Inflammatory macrophage treated with lipopolysaccharide for 4 hours (primary cell): ENCODE measurements at places on chromosomes 2 and 18.
A peak's percentile ranks its signal among the peaks of the same experiment; 100 is the strongest.

- DNase-seq = no peak
Observed at GRCh38 chr18:70085641-70086040, 119.8 kb downstream of the RTTN start.

DNA sequence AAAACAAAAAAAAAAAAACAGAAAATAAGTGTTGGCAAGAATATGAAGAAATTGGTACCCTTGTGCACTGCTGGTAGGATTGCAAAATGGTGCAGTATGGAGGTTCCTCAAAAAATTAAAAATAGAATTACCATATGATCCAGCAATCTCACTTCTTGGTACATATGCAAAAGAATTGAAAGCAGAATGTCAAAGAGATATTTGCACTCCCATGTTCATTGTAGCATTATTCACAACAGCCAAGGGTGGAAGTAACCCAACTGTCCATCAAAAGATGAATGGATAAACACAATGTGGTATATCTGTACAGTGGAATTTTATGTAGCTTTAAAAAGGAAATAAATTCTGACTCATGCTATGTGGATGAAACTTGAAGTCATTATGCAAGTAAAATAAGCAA, 72.8 kb upstream of the POU3F3 start:
- DNase-seq = peak; percentile 85

GRCh38 chr18:61281431-61281830, 51.8 kb upstream of the CDH20 start:
- no peak for DNase-seq

- DNase-seq = no peak
Observed at GRCh38 chr2:150045601-150046000, 441.9 kb downstream of the RND3 start.

GRCh38 chr2:140178234-140178633, 1398.0 kb upstream of the NXPH2 start:
- DNase-seq = no peak

DNA sequence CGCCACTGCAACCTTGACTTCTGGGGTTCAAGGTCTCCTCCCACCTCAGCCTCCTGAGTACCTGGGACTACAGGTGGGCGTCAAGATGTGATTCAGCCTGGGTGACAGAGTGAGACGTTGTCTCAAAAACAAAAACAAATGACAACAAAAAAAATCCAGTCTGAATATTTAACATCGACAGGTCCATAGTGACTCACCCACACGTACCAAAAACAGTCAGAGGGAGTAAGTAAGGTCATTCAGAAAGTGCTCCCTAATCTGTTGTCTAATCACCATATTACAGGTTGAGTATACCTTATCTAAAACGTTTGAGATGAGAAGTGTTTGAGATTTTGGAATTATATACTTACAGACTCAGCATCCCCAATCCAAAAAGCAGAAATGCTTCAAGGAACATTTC, 24.4 kb downstream of the SAP130 start:
- no peak for DNase-seq

GRCh38 chr18:56775701-56776100, 124.5 kb downstream of the WDR7 start:
- DNase-seq = no peak

- no peak for DNase-seq
Observed at GRCh38 chr2:60492548-60492947, 60.9 kb downstream of the BCL11A start.

GRCh38 chr2:26649322-26649721, 8.2 kb upstream of the CIB4 start:
- no peak for DNase-seq

DNA sequence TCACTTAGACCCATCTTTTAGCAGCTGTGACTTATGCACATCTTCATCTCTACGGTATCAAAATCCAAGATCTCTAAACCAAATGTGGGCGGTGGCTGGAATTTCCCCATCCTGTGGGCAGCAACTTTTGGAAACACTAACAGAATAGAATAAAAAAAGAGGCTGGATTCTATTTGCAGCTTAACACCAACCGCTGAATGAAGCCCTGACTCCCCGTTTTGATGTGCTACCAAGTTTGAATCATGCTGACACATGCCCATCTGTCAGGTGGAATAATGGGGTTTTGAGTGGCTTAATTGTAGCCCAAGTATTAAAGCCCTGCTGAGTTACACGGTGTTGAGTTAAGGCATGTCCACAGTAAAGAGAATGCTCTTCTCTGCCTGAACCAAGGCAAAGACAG, 165.2 kb downstream of the MTCL1 start:
- no peak for DNase-seq

- DNase-seq = no peak
Observed at GRCh38 chr18:60235164-60235563, 137.4 kb downstream of the MC4R start.

- DNase-seq = no peak
Observed at GRCh38 chr2:138415985-138416384, 85.6 kb upstream of the SPOPL start.

- DNase-seq = no peak
Observed at GRCh38 chr18:53819174-53819573, 405.3 kb downstream of the MBD2 start.

GRCh38 chr2:188076149-188077056, 215.3 kb upstream of the GULP1 start:
- no peak for DNase-seq

- no peak for DNase-seq
Observed at GRCh38 chr2:182144041-182144775, 158.6 kb downstream of the PPP1R1C start.

- no peak for DNase-seq
Observed at GRCh38 chr2:205347899-205348298, 334.4 kb upstream of the NRP2 start.

DNA sequence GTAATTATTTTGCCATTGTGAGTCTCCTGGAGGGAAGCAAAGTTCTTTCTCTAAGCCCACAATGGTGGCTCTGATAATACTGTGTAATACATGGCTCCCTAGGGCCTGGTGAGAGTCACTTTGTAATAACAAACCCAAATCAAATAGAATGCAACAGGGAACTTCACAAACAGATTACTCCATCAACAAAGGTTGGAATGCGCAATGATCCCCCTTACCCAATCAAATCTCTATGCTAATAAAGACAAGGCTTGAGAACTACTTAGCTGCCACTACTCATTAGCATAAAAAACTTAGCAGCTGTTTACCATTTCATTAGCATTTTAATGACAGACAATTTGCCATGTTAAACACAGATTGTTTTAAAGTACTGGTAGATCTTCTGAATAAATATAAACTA, 285.6 kb upstream of the SESTD1 start:
- no peak for DNase-seq
